Kidney (tissue), 22 donors: ENCODE measurements at places on chromosomes 2 and 18. TPM values are rescaled to one million over a fixed set of nuclear protein-coding genes. Genes with fewer than 3 reads are reported as not detected.
A peak's percentile ranks its signal among the peaks of the same experiment; 100 is the strongest.

Gene ALK
- polyA plus RNA-seq = not detected

Gene WDR12
- 55.0 TPM for polyA plus RNA-seq

Gene REL
- 0.43 TPM for polyA plus RNA-seq

Gene PCARE
- polyA plus RNA-seq = 1.3 TPM

Gene CPO
- 0.90 TPM for polyA plus RNA-seq

DNA sequence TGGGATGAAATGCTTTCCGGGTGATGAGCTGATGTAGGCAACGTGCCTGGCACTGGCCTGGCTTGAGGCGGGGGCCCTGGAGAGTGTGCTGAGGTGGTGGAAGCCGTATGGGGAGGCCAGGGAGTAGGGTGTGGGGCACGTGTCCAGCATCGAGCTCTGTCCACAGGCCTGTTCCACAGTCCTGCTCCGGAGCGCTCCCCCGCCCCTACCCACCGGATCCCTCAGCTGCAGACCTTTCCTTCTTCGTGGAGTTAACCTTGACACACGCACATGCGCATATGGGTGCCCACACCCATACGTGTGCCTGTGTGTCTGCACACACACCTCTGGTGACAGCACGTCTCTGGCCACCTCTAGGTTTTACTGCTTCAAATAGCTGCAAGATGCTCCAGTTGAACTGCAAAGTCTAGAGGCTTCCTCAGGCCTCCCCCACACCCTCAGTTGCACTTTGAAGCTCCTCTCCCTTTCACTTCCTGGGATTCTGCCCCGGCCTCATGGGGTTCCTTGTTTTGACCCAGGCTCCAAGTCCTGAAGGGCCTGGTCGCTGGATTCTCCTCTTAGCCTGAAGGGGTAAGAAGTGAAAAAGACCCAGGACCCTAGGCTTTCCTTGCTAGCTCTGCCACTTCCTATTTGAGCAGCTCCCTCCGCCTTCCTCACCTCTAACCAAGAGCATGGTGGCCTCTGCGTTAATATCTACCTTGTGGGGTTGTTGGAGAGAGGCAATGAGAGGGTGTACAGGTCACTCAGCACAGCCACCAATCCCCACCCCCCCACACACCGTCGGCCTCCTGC, 49.5 kb downstream of the INHBB start:
- no peak for DNase-seq

- peak; percentile 55 for DNase-seq
These were observed 220.9 kb upstream of the EPHA4 start for GRCh38 chr2:221792971-221793521.

DNA sequence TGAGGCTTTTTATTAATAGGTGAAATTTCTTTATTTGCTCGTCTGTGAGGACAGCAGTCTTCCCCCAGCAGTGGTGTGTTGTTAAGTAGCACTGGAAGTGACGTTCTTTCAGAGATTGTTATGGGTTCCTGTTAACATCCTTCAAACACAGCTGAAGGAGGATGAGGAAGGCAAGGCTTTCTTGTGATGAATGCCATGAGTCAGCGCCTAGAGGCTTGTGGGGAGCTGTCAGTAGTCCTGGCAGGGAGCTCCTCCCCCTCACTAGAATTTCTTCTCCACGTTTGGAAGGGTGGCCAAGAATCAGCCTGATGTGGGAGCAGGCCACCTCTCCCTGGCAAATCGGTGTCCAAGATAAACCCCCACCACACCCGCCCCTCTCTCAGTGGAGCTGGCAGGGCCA, 113.2 kb downstream of the ARHGEF4 start:
- DNase-seq = no peak

- DNase-seq = no peak
These were observed 79.5 kb downstream of the TMEM163 start for GRCh38 chr2:134639265-134639664.

GRCh38 chr2:194332799-194333490, 1324.1 kb upstream of the SLC39A10 start:
- DNase-seq = no peak

- DNase-seq = peak; percentile 16
These were observed 140.7 kb downstream of the RNF144A start for GRCh38 chr2:7057865-7058400.

DNA sequence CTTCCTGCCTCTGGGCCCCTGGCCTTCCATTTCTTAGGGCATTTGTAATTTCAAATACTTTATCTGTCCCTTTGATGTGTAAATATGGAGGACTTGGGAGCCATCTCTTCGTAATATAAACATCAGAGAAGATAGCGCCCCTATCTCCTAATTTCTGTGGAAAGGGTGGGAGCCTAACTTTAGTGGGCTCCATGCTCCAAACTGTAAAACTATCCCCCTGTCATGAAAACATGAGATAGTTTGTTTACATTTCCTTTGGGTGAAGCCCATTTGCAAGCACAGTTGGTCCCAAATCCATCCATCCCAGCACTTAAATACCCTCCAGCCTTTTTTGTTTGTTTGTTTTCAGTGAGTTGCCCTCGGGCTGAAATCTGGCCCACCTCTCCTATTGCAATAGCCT, 782.6 kb upstream of the FSHR start:
- DNase-seq = no peak

GRCh38 chr18:60180671-60181070, 191.9 kb downstream of the MC4R start:
- no peak for DNase-seq
